SK-MEL-5 (cell line): ENCODE measurements at places on chromosomes 13 and 19. TPM values are rescaled to one million over a fixed set of nuclear protein-coding genes. Genes with fewer than 3 reads are reported as not detected.

- DNase-seq, result no peak
Measured at GRCh38 chr13:20426766-20427448, 98.8 kb downstream of the CRYL1 start.

- DNase-seq, result no peak
Measured at GRCh38 chr19:8357007-8357521, 6.9 kb upstream of the ANGPTL4 start.

DNA sequence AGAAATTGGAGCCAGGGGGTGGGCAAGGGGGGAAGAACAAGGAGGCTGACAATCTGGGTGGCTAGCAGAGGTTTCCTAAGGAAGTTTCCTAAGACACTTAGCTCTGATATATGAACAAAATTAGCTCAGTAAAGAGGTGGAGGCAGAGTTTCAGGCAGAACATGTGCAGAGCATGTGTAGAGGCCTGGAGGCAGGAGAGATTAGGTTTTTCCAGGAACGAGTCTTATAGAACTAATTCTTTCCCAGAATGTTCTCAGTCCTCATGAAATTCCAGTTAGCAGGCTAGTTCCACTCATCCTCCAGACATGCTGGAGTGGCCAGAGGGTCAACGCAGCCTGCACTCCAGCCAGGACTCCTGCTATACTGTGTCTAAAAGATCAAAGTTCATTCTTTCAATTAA lies 184.7 kb downstream of the LACC1 start:
- no peak for DNase-seq

The OSCAR gene
- total RNA-seq, result not detected in 2 replicates
